ENCODE measurements at places on chromosomes 13 and 19.

- no peak for DNase-seq
Measured at GRCh38 chr19:8192221-8192820, 16.8 kb upstream of the CERS4 start.

- no peak for DNase-seq
Measured at GRCh38 chr13:39379667-39380655, 223.0 kb downstream of the LHFPL6 start.

DNA sequence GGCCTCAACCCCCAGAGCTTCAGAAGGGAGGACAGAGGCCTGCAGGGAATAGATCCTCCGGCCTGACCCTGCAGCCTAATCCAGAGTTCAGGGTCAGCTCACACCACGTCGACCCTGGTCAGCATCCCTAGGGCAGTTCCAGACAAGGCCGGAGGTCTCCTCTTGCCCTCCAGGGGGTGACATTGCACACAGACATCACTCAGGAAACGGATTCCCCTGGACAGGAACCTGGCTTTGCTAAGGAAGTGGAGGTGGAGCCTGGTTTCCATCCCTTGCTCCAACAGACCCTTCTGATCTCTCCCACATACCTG, 969 bp upstream of the CEACAM5 start:
- no peak for DNase-seq

DNA sequence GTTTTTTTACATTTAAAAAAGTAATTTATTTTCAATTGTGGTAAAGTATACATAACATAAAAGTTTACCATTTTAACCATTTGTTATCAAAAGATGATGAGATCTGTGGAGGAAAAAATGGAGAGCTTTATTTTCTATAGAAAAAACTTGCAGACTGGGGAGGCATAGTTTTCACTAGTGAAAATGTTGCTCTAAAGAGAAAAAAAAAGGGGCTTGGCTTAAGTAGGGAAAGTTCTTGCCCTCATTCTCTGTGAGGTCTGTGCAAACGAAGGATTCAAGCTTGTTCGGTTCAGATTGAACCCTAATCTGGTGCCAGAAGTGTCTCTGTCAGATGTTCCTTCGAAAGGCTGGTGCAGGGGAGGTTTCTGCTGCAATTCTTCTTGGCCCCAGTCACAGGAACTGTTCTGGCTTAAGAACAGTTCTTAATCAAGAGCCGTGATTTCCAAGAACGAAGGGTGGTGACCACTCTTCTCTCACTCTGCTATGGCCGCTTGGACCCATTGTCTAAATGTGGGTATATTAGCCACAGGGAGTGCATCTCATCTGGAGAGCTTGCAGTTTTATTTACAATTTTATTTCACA, 42.1 kb downstream of the PCCA start:
- no peak for DNase-seq

DNA sequence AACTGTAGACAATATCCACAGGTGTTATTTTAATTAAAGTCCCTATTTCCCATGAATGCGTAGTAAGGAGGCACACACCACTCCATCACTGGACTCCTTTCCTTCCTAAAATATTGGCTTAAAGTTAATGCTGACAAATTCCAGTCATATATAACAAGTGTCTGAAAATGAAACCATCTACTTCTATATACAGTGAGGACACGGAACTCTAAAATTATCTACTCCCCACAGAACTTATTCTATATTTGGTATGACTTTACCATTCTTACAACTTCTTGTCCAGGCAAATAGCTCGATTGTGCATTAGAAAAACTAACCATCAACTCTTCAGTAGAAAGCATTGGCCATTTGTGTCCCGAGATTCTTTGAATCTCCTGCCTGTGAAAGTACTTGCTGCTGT, 1560.2 kb downstream of the EFNB2 start:
- DNase-seq: no peak

GRCh38 chr13:28336193-28336657, 158.7 kb downstream of the FLT1 start:
- no peak for DNase-seq

- DNase-seq: no peak
Measured at GRCh38 chr13:53144826-53145225, 116.2 kb downstream of the OLFM4 start.

- DNase-seq: no peak
Measured at GRCh38 chr19:47619763-47620162, 10.8 kb downstream of the BICRA start.

- DNase-seq: no peak
Measured at GRCh38 chr13:78875792-78876580, 217.0 kb upstream of the OBI1 start.

- peak; percentile 70 for DNase-seq
Measured at GRCh38 chr19:48398375-48399235, 5.1 kb downstream of the GRIN2D start.

DNA sequence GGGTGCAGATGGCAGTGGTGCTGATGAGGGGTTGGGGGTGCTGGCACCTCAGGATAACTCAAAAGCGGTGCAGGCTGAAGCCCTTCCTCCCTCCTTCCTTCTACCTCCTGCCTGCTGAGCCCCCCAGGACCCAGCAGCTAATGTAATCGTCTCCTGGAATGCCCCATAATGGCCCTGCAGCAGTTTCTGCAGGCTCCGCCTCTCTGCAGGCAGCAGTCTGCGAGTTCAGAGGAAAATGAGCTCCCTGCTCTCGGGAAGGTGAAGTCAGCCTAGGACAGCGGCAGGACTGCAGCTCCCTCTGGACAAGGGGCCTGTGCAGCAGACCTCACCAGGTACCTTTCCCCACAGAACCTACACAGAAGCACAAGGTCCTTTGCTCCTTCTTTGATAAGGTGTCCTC, 130.9 kb downstream of the ZDHHC20 start:
- DNase-seq: no peak

DNA sequence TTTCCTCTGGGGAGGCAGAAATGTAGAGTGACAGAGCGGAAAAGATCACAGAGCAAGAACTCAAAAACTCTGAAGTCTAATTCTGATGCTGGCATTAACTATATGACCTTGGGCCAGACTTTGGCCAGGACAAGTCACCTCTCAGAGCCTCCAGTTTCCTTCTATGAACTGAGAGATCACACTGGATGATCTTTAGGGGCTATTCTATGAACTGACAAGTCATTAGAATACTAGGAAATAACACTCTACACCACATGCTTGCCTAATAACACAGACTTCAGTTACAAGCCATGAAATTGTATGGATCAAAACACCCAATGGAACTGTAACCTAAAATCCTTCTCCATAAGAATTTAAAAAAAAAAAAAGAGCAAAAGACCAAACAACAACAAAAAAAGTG, 16.9 kb downstream of the SLC25A30 start:
- DNase-seq: no peak

GRCh38 chr13:90899416-90899815, 448.1 kb upstream of the MIR17HG start:
- no peak for DNase-seq

DNA sequence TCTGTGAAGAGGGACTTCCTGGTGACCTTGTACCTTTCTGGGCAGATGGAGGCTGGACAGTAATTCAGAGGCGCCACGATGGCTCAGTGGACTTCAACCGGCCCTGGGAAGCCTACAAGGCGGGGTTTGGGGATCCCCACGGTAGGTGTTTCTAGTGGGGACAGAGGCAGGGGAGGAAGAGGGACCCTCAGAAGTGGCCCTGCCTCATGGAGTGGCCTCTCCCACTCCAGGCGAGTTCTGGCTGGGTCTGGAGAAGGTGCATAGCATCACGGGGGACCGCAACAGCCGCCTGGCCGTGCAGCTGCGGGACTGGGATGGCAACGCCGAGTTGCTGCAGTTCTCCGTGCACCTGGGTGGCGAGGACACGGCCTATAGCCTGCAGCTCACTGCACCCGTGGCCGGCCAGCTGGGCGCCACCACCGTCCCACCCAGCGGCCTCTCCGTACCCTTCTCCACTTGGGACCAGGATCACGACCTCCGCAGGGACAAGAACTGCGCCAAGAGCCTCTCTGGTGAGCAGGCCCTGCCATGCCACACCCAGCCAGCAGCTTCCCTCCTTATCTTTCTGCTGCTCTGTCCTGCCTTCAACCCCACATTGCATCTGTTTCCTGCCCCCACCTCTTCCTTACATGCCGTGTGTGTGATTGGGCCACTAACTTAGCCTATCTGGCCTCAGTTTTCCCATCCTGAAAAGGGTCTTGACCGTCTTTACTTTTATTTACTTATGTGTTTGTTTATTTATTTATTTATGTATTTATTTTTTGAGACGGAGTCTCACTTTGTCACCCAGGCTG, 7.3 kb downstream of the ANGPTL4 start:
- no peak for DNase-seq

GRCh38 chr19:47309038-47309437, 623 bp upstream of the C5AR1 start:
- DNase-seq: no peak

DNA sequence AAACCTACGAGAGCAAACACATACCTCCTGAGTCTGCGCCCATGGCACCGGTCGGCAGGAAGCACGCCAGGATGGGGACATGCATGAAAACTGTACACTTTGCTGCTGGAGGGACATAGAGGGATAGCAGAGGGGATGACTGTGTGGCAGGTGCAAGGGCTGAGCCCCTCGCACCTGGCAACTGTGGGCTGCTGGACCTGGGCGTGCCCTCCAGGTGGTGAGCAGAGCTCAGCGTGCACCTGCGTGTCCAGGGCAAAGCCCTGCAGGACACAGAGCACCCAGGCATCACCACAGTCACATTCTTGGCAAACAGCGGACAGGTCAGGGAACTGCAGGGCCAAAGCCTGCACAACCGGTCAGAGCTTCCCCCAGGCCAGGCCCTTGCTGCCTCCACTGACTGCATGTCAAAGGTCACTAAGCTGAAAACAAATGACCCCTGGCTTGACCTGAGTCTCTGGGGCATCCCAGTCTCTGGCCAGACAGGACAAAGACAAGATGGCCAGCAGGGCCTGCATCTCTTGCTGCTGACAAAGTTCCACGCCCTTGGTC, 9.0 kb upstream of the ISYNA1 start:
- DNase-seq: no peak

- no peak for DNase-seq
Measured at GRCh38 chr19:610801-611480, 21.3 kb downstream of the HCN2 start.

DNA sequence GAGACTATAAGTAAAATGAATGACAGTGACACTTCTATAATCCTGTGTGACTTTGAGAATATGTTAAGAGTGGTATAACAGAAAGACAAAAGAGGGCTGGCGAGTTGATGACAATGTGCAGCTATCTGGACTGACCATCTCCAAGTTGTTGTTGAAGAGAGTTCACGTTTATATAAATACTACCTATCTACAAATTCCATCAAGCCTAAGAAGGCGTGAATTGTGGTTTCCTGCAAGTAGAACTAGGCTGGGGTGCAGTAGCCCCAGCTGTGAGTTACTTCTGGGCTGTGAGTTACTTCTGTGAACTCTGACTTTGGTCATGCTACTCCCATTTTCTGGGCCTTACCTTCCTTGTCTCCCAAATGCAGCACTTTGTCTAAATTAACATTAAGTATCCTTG, 561.0 kb downstream of the TBC1D4 start:
- no peak for DNase-seq

- no peak for DNase-seq
Measured at GRCh38 chr19:17794731-17795494, at the start of gene B3GNT3. Gene B3GNT3 (plus strand): TSS chr19:17795138. CDS start chr19:17807808, 12,670 bp downstream.

- no peak for DNase-seq
Measured at GRCh38 chr19:18344582-18344950, 4.2 kb downstream of the PGPEP1 start.

DNA sequence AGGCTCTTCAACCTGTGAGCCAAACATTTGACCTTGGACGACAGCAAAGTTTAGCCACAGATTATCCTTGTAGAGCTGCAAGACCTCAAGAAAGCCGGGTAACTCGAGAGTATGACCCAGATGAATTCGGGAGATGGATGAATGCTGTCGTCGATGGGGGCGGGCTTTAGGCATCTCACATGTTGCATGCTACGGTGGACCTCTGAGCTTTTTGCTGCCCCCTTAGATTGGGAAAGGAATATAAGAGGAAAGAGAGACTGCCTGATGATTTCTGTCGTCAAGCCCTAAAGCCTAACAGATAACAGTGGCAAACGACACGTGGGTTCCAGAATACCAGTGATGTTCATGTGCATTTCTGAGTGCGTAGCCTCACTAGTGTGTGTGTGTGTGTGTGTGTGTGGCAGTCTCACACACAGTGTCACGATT, 730 bp upstream of the ABCC4 start:
- DNase-seq: no peak

DNA sequence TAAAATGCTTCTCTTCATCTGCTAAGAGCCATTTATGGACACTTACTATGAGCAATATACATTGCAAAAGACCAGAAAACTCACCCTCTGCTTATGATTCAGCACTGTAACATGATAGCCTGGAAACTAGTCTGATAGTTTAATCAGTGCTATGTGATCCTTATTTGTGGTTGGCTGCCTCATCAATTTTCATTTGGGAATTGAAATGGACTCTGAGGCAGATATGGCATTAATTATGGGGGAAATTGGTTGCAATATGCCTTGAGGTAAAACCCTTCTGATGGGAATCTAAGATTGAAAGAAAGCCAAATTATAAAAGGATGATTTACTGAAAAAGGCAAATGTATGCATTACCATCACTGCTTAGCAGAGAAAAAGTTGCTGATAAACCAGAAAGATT, 33.5 kb downstream of the FAM216B start:
- no peak for DNase-seq

GRCh38 chr13:113113846-113114271, 8.3 kb downstream of the F7 start:
- no peak for DNase-seq

DNA sequence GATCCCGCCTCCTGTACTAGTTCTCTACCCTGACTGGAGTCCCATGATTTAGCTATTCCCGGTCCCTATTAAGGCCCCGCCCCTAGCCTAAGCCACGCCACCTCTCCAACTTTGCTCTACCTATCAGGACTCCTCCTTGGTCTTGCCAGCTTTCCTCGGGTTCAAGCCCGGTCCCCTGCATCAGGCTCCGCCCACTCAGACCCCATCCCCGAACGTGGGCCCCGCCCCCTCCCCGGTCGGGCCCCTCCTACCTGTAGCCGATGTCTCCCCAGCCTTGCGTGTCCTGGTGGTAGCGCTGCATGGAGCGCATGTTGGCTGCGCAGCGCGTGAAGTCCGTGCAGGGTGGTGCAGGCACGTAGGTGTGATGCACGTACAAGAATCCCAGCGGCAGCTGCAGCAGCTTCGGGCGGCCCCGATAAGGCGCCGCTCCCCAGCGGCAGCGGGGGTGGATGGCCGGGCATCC, 7.3 kb upstream of the RASAL3 start:
- DNase-seq: no peak

GRCh38 chr13:21594715-21595545, 9.0 kb downstream of the MICU2 start:
- no peak for DNase-seq

DNA sequence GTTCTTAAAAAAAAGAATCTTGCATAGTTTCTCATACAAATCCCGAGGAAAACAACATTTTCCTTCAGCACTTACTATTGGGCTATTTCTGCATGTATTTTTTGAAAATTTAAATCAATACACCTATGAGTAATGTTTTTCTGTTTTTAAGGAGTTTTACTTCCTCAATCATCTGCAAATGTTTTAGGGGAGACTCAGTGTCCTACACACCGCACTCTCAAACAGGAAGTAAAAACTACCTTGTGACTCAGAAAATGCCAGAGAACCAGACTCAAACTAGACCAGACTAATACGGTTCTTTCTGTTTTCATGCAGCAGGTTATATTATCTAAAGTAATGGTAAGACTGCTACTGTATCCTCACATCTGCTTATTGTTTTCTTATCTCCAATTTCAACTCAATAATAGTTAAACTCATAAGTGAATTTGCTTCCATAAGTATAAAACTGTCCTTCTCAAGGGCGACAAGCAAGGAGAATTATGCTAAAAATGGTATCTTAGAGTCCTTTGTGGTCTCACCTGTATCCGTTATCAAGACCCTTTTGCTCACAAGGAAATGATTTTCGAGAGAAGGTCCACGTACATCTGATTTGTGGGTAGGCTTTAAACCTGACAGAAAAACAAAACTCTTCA, 52.5 kb downstream of the FLT3 start:
- DNase-seq: no peak

Data from neural crest cell (in vitro differentiated cells).